ENCODE measurements at places on chromosomes 1 and 21. TPM values are rescaled to one million over a fixed set of nuclear protein-coding genes. Genes with fewer than 3 reads are reported as not detected.
A peak's percentile ranks its signal among the peaks of the same experiment; 100 is the strongest.

The SPATA21 gene
- not detected for total RNA-seq

The CELA2A gene
- total RNA-seq = not detected

The FMOD gene
- not detected for total RNA-seq

The TSTD1 gene
- 9.5 TPM for total RNA-seq

The ANXA9 gene
- not detected for total RNA-seq

The TAF5L gene
- 26.7 TPM for total RNA-seq

GRCh38 chr1:218068241-218068640 lies 216.9 kb upstream of the RRP15 start:
- no peaks in the 10 kb centered on the region for H3K27me3 ChIP-seq
- H3K36me3 ChIP-seq = no peaks in the 10 kb centered on the region
- DNase-seq = no peak
- H3K27ac ChIP-seq = no peak overlapping the region
- H3K4me3 ChIP-seq = no peak overlapping the region

DNA sequence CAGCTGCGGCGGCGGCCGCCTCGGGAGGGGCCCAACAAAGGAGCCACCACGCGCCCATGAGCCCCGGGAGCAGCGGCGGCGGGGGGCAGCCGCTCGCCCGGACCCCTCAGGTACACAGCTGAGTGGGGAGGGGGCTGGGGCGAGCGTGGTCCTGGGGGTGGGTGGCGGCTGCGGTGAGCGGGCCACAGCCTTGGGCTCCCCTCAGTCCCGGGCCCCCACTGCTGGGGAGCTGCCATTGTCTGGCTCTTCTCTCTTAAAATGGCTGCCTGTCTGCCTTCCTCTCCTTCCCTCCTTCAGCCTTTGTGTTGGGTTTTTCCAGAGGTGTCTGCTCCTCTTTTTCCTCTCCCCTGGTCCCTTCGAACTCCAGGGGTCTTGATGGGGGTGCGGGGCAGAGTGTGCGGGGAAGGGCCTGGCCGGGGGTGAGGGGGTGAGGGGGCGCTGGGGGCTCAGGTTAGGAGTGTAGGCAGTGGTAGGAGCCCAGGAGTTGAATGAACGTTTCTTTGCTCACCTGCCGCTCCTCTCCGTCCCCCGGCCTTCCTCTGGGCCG lies 1.7 kb downstream of the ARID1A start:
- H3K27me3 ChIP-seq = no peaks in the 10 kb centered on the region
- H3K36me3 ChIP-seq = no peaks in the 10 kb centered on the region

DNA sequence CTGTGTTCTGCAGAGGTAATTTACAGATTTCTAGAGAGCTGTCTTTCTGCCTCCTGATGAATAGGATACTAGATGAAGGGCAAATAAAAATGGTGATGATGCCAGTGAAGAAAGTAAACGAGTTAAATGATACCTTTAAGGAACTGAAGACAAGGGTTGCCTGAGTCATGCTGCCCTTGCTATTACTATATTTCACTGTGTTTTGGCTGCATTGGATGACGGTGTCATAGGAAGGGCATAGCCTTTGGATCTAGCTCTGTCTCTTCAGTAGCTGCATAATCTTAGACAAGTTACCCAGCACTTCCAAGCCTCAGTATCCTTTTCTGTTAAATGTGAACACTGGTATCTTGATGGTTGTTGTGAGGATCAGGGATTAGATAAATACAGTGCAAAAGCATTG lies 131.5 kb upstream of the FGGY start:
- no peak overlapping the region for H3K4me3 ChIP-seq
- H3K4me1 ChIP-seq = peaks cover 12% of the 10 kb centered on the region
- no peaks in the 10 kb centered on the region for H3K36me3 ChIP-seq

DNA sequence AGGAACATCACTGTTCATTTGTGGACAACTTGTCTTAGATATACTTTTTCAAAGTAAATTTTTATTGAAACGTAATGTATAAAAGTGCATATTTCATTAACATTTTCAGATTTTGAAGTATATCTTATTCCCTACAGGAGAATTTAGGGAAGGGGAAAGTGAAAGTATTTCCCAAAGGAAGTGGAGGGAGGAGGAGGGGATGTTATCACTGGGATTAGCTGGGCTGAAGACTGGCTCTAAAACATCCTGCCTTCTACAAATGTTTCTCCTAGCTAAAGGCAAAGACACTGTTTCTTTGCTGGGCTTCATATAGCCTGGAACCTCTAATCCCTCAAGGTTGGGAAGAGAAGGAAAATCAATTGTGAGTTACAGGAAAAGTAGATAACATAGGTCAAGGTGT lies 7.1 kb upstream of the ZNF697 start:
- H3K27ac ChIP-seq = no peak overlapping the region
- DNase-seq = no peak
- no peaks in the 10 kb centered on the region for H3K36me3 ChIP-seq

DNA sequence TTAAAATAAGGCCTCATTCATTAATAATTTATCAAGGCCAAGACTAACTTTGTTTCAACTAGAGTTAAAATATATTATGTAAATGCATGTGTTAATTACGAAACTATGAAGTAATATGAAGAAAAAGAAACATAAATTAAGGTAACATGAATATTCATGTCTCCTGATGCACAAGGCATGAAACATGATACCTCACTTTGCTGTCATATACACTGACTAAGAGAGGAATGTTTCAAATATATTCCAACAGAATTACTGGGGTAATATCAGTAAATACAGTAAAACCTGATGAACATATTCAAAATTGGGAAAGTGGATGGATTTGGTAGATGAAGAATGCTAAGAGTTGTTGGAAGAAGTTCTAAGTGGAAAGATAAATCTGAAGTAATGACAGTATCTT lies 274.6 kb downstream of the LRRC7 start:
- H3K4me1 ChIP-seq = no peaks in the 10 kb centered on the region
- H3K27me3 ChIP-seq = no peaks in the 10 kb centered on the region
- H3K36me3 ChIP-seq = no peaks in the 10 kb centered on the region
- no peak overlapping the region for H3K27ac ChIP-seq
- no peak for DNase-seq

- no peak overlapping the region for H3K4me3 ChIP-seq
- H3K4me1 ChIP-seq = no peaks in the 10 kb centered on the region
- H3K27me3 ChIP-seq = no peaks in the 10 kb centered on the region
- no peak for DNase-seq
- no peak overlapping the region for H3K27ac ChIP-seq
- H3K36me3 ChIP-seq = no peaks in the 10 kb centered on the region
These were observed 184.5 kb downstream of the KAZN start for GRCh38 chr1:14782741-14783591.

DNA sequence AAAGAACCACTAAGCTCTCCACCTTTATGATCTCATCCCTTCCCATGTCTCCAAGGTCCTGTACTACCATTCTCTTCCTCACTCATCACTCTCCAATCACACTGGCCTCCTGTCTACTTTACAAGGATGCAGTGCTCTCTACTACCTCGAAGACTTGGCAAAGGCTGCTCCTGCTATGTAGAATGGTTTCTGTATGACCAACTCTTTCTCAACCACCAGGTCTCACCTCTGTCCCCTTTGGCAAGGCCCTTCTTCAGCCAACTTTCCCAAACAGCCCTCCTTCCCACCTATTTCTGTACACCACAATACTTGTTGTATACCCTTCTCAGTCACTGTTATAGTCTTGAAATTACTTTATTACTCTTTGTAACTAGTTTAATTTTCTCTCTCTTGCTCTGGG lies 41.2 kb downstream of the FYB2 start:
- H3K27ac ChIP-seq = no peak overlapping the region
- no peaks in the 10 kb centered on the region for H3K27me3 ChIP-seq
- H3K4me3 ChIP-seq = no peak overlapping the region
- no peak for DNase-seq

DNA sequence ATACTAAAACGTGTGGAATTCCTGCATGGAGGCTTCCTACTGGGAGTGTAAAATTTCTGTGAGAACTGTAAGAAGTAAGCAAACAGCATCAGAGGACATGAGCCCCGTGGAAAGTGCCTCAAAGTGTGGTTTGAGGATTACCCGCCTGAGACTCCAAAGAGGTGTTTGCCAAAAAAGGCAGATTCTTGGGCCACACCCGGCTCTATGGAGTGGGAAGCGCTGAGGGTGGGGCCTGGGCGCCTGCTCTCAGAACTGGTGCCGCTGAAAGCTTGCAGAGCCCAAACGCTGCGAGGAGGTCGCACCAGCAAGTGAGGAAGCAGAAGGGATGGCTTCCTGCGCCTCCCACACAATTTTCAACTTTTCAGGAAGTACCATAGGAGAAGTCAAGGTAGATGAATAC lies 43.0 kb upstream of the PSEN2 start:
- peaks cover 3% of the 10 kb centered on the region for H3K4me1 ChIP-seq
- peaks cover 4% of the 10 kb centered on the region for H3K27me3 ChIP-seq
- H3K36me3 ChIP-seq = no peaks in the 10 kb centered on the region

- no peak overlapping the region for H3K4me3 ChIP-seq
- no peaks in the 10 kb centered on the region for H3K27me3 ChIP-seq
- H3K36me3 ChIP-seq = peaks cover 26% of the 10 kb centered on the region
- DNase-seq = no peak
- H3K4me1 ChIP-seq = no peaks in the 10 kb centered on the region
- H3K27ac ChIP-seq = no peak overlapping the region
These were observed 28.5 kb downstream of the TUFT1 start for GRCh38 chr1:151568626-151569088.

- no peak overlapping the region for H3K27ac ChIP-seq
- DNase-seq = no peak
- no peaks in the 10 kb centered on the region for H3K4me1 ChIP-seq
- H3K36me3 ChIP-seq = no peaks in the 10 kb centered on the region
- H3K27me3 ChIP-seq = no peaks in the 10 kb centered on the region
- no peak overlapping the region for H3K4me3 ChIP-seq
These were observed 12.5 kb upstream of the ANKRD45 start for GRCh38 chr1:173682184-173682583.

DNA sequence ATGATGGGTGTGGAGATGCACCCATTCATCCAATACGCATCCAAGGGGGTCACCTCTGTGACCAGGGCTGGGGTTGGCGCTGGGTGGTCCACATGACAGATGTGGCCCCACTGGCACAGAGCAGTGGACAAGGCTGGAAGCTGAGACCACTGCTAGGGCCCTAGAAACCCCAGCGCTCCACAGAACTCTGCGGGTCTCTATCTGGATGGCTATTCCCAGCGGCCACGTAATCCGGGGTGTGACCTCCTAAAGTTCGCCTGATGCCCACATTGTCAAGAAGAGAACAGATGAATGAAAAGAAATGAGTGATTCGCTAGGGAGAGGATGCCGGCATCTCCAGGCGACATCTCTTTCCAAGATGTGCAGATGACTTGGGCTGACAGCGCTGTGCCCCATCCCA lies 55.2 kb downstream of the PRDM15 start:
- no peak for DNase-seq
- H3K27ac ChIP-seq = no peak overlapping the region
- H3K27me3 ChIP-seq = no peaks in the 10 kb centered on the region
- H3K4me1 ChIP-seq = no peaks in the 10 kb centered on the region

GRCh38 chr1:24894002-24894401 lies 36.1 kb downstream of the RUNX3 start:
- no peaks in the 10 kb centered on the region for H3K36me3 ChIP-seq
- no peak for DNase-seq
- H3K4me3 ChIP-seq = no peak overlapping the region
- H3K4me1 ChIP-seq = peaks cover 7% of the 10 kb centered on the region
- H3K27ac ChIP-seq = no peak overlapping the region
- peaks cover 8% of the 10 kb centered on the region for H3K27me3 ChIP-seq

DNA sequence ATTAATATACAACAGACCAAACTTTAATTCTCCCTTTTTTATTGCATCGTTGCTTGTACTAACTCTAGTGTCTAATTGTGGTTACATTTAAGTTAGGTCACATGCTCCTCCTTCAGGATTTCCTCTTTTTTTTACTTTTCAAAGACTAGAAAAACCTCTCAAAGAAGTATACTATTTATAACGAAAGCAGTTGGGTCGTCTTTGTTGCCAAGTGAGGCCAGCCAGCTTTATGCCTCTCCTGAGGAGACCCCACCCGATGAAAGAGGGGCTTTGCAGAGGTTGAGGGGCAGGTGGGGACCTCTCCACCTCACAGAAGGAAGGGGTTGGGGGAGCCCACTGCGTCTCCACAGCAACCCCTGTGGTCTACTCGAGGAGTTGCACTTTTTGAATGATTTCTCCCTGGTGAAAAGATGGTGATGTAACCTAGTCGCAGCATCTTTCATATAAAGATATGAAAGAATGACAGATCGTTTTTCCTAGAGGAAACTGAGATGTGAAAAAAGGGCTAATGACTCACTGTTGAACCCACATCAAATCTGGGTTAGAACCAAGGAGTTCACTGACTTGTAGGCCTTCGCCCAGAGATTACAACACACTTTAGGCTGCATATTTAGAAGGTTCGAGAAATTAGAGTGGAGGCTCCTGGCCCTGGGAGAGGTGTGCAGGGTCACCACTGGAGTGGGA lies 6.4 kb downstream of the TGFB2 start:
- peak overlapping the region; percentile 96 for H3K4me3 ChIP-seq
- H3K36me3 ChIP-seq = peaks cover 14% of the 10 kb centered on the region
- H3K27me3 ChIP-seq = no peaks in the 10 kb centered on the region
- peaks cover 26% of the 10 kb centered on the region for H3K4me1 ChIP-seq
- DNase-seq = peak; percentile 84
- peak overlapping the region; percentile 91 for H3K27ac ChIP-seq

DNA sequence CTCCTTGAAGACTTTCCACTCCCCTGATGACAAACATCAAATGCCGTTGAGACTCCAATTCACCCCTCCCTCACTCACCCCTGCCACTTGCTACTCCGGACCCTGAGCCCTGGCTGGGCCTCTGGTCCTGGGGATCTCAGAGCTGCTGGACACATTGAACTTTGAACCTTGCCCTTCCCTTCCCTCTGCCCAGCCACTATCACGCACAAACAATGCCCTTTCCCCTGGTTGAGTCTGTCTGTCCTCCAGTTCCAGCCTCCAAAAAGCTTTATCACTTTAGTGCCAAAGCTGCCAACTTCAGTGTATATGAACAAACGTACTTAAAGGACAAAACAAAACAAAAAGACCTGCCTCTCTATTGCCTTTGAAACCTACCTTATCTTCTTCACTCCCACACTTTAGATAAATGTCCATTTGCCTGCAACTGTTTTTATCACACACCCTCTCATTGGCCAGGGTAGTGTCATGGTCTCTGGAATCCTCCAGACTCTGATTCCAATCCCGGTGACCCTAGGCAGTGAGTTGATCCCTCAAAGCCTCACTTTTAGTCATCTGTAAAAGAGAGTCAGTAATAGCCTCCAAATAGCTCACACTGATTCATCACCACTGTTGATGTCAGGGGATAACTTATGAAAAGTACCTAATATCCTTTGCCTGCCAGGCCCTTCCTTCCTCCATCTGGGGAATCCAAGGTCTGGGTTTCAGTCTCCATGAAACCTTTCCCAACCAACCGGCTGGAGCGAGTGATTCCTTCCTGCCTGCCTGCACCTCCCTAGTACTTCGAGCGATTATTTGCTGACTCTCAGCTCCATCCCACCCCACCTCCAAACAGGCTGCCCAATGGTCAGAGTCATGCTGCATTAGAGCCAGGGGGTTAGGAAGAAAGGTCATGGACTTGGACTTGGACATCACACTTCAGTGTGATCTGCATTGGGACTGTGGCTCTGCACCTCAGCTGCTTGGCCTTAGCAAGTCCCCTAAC lies 15.9 kb upstream of the SPOCD1 start:
- no peak overlapping the region for H3K4me3 ChIP-seq
- H3K4me1 ChIP-seq = peaks cover 4% of the 10 kb centered on the region
- no peaks in the 10 kb centered on the region for H3K27me3 ChIP-seq
- DNase-seq = peak; percentile 71
- no peak overlapping the region for H3K27ac ChIP-seq

GRCh38 chr1:215489771-215490565 lies 77.1 kb upstream of the KCTD3 start:
- DNase-seq = no peak
- H3K4me1 ChIP-seq = no peaks in the 10 kb centered on the region
- no peak overlapping the region for H3K27ac ChIP-seq
- H3K36me3 ChIP-seq = no peaks in the 10 kb centered on the region
- H3K27me3 ChIP-seq = no peaks in the 10 kb centered on the region

GRCh38 chr1:175801979-175802378 lies 58.6 kb upstream of the TNR start:
- H3K4me3 ChIP-seq = no peak overlapping the region
- no peaks in the 10 kb centered on the region for H3K36me3 ChIP-seq
- DNase-seq = no peak
- H3K27me3 ChIP-seq = no peaks in the 10 kb centered on the region
